ENCODE measurements at places on chromosomes 7 and 10. TPM values are rescaled to one million over a fixed set of nuclear protein-coding genes. Genes with fewer than 3 reads are reported as not detected.

GRCh38 chr7:15309872-15310271 is 251.9 kb downstream of the AGMO start:
- H3K4me3 ChIP-seq = no peak overlapping the region
- DNase-seq = no peak
- H3K27me3 ChIP-seq = no peaks in the 10 kb centered on the region
- H3K36me3 ChIP-seq = no peaks in the 10 kb centered on the region
- no peak overlapping the region for H3K27ac ChIP-seq

DNA sequence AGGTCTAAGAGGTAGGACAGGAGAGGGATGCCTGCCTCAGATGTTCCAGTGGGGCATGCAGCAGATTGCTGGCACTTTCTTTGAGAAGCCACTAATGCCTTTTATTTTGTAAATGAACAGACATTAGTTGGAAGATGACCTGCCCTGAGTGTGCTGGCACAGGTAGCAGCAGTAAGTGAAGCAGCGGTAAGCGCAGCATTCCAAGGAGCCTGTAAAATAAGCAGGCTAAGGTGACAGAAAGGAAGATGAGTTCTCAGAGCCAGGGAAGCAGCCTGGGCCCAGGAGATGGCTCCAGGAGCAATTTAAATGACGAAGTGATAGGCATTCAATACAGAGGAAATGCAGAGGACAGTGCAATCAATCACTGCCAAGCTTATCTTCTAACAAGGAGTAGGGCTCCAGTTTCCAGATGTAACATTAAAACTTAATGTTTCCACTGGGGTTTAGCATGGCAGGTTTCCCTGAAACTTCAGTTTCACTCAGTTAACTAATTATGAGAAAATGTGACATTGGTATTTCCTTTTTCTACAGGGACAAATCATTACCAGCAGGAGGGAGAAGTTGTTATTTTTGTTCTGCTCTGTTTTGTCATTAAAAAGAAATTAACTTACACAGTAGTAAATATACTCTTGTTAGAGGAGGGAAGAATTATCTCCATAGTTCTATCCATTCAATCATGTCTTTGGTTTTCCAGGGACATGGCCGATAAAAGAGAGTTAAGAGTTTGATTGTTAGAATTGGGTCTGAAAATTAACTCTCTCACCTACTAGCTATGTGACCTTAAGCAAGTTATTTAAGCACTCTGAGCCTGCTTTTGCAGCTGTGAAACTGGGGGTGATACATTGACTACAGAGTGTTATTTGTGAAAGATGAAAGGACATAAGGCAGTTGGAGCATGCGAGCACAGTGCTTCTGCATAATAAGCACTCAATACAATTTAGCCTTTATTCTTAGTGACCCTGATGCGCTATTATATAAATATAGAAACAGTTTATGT is 96.6 kb upstream of the PTN start:
- H3K27me3 ChIP-seq = no peaks in the 10 kb centered on the region
- no peaks in the 10 kb centered on the region for H3K4me1 ChIP-seq
- no peak for DNase-seq
- H3K27ac ChIP-seq = no peak overlapping the region

- no peaks in the 10 kb centered on the region for H3K27me3 ChIP-seq
- no peak overlapping the region for H3K4me3 ChIP-seq
- H3K27ac ChIP-seq = no peak overlapping the region
- 0 out of 2 replicates have a peak, but pooled peaks cover 3% of the 10 kb centered on the region for H3K4me1 ChIP-seq
- DNase-seq = no peak
Measured at GRCh38 chr7:134527979-134528371, 608 bp downstream of the AKR1B10 start.

GRCh38 chr10:130003166-130003565 is 39.1 kb upstream of the EBF3 start:
- H3K27ac ChIP-seq = no peak overlapping the region
- H3K36me3 ChIP-seq = no peaks in the 10 kb centered on the region
- DNase-seq = no peak
- H3K4me3 ChIP-seq = no peak overlapping the region
- H3K27me3 ChIP-seq = no peaks in the 10 kb centered on the region
- H3K4me1 ChIP-seq = no peaks in the 10 kb centered on the region

- no peaks in the 10 kb centered on the region for H3K27me3 ChIP-seq
- no peaks in the 10 kb centered on the region for H3K36me3 ChIP-seq
- H3K4me3 ChIP-seq = no peak overlapping the region
- no peak for DNase-seq
Measured at GRCh38 chr10:75477680-75478079, 46.3 kb downstream of the LRMDA start.

GRCh38 chr7:42372479-42372878 is 135.5 kb upstream of the GLI3 start:
- no peaks in the 10 kb centered on the region for H3K4me1 ChIP-seq
- no peak overlapping the region for H3K27ac ChIP-seq
- H3K36me3 ChIP-seq = no peaks in the 10 kb centered on the region
- no peak for DNase-seq
- H3K27me3 ChIP-seq = no peaks in the 10 kb centered on the region

DNA sequence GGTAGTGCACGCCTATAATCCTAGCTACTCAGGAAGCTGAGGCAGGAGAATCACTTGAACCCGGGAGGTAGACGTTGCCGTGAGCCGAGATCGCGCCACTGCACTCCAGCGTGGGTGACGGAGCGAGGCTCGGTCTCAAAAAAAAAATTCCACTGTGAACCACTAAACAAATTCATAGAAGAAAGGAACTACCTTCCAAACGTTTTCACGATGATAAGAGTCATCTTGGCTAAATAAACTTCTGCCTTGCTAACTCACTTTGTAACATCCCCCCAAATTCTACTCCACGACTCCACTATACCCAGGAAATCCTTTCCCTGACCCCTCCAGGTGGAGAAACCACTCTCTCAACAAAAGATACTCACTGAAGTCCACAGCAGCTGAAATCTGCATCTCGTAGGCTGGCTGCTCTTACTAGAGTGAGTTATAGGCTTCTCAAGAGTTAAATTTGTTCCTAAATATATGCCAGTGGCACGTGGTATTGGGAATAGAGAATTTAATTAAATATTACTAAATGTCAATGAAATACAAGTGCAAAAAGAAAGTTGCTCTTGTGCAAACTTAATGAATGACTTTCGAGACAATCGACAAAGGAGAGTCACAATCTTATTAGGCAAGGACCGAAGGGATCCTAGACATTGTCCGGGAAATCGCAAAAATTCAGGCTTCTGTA is 1.6 kb upstream of the GTF2I start:
- no peaks in the 10 kb centered on the region for H3K36me3 ChIP-seq
- peak overlapping the region; percentile 78 for H3K4me3 ChIP-seq
- H3K27me3 ChIP-seq = no peaks in the 10 kb centered on the region
- H3K4me1 ChIP-seq = peaks cover 29% of the 10 kb centered on the region
- DNase-seq = no peak
- peak overlapping the region; percentile 82 for H3K27ac ChIP-seq

GRCh38 chr10:116602648-116603400 is 12.1 kb downstream of the PNLIPRP1 start:
- H3K27ac ChIP-seq = no peak overlapping the region
- no peaks in the 10 kb centered on the region for H3K4me1 ChIP-seq
- no peak overlapping the region for H3K4me3 ChIP-seq
- DNase-seq = no peak
- no peaks in the 10 kb centered on the region for H3K27me3 ChIP-seq

- no peaks in the 10 kb centered on the region for H3K36me3 ChIP-seq
- H3K4me3 ChIP-seq = no peak overlapping the region
- no peaks in the 10 kb centered on the region for H3K27me3 ChIP-seq
- peak; percentile 52 for DNase-seq
- H3K4me1 ChIP-seq = peaks cover 50% of the 10 kb centered on the region
- peak overlapping the region; percentile 72 for H3K27ac ChIP-seq
Measured at GRCh38 chr10:32166365-32166764, 110.1 kb upstream of the KIF5B start.

DNA sequence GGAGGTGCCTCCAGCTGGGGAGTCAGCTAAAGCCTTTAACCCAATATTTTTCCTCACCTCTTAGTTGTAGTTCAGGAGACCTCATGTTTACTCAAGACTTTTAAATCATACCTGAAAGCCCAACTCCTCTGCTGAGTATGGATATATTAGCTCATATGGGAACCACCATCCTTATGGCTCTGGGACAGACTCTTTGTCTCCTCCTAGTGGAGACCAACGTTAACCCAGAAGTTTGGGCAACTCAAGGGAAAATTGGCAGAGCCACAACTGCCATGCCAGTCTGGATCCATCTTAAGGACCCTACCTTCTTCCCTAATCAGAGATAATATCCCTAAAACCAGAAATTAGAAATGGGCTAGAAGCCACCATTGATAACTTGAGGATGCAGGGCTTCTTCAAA is 80.8 kb downstream of the TMEM106B start:
- H3K36me3 ChIP-seq = no peaks in the 10 kb centered on the region
- H3K4me1 ChIP-seq = no peaks in the 10 kb centered on the region
- H3K27me3 ChIP-seq = no peaks in the 10 kb centered on the region
- H3K4me3 ChIP-seq = no peak overlapping the region
- peak; percentile 26 for DNase-seq

DNA sequence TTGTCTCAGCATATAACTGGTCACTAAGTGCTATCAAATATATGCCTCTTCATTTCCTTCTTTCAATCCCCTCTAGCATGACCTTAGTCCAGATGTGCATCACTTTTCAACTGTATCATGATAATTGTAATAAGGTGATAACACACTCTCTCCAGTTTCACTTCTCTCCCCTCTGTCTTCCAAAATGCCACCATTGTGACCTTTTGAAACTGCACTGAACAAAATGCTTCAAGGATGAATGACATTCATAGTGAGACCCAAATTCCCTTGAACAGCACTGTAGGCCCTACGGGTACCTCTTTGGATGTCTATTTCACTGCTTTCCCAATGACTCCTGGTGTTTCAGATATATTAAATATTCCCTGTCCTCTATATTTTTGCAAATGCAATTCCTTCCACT is 224.8 kb downstream of the DNAJB9 start:
- H3K36me3 ChIP-seq = no peaks in the 10 kb centered on the region
- no peaks in the 10 kb centered on the region for H3K27me3 ChIP-seq
- DNase-seq = no peak
- no peaks in the 10 kb centered on the region for H3K4me1 ChIP-seq
- H3K27ac ChIP-seq = no peak overlapping the region

GRCh38 chr10:59839576-59839975 is 66.8 kb downstream of the CCDC6 start:
- no peak overlapping the region for H3K27ac ChIP-seq
- DNase-seq = no peak
- no peaks in the 10 kb centered on the region for H3K27me3 ChIP-seq
- H3K36me3 ChIP-seq = no peaks in the 10 kb centered on the region
- no peaks in the 10 kb centered on the region for H3K4me1 ChIP-seq

DNA sequence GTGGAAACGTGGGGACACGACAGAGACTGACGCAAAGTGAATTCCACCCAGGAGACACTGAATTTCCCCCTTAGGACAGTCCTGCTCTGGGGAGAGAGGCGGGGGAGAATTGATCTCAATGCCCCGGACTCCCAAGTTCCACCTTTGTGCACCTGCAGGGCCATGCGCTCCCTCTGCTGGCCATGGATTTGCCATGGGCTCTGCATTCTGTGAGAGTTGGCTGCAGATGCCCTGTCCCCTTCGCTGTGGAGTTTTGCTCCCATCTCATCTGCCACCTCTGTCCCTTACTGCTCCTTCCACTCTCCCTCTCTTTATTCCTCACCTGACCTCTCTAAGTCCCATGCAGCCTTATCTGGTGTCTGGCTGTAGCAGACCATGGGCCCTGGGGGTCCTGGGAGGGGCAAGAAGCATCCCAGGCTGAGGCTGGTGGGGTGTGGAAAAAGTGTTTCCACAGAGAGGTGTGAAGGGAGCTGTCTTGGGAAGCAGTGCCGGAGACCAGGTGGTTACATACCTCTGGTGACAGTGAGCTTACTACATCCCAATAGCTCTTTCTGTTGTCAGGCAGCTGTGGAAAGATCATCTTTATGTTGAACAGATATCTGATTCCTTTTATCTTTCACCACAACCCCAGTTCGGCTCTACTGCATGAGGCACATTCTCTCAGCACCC is 14.3 kb downstream of the GHRHR start:
- no peaks in the 10 kb centered on the region for H3K4me1 ChIP-seq
- peak; percentile 76 for DNase-seq
- H3K27me3 ChIP-seq = peaks cover 2% of the 10 kb centered on the region
- H3K36me3 ChIP-seq = no peaks in the 10 kb centered on the region
- H3K4me3 ChIP-seq = no peak overlapping the region
- H3K27ac ChIP-seq = no peak overlapping the region

- no peaks in the 10 kb centered on the region for H3K4me1 ChIP-seq
- no peaks in the 10 kb centered on the region for H3K36me3 ChIP-seq
- no peak overlapping the region for H3K27ac ChIP-seq
Measured at GRCh38 chr7:133551466-133551865, 298.6 kb downstream of the EXOC4 start.

- no peak overlapping the region for H3K4me3 ChIP-seq
- H3K27me3 ChIP-seq = no peaks in the 10 kb centered on the region
- no peaks in the 10 kb centered on the region for H3K4me1 ChIP-seq
- H3K36me3 ChIP-seq = no peaks in the 10 kb centered on the region
- no peak overlapping the region for H3K27ac ChIP-seq
- DNase-seq = no peak
Measured at GRCh38 chr10:124022066-124022465, 71.3 kb downstream of the CHST15 start.

DNA sequence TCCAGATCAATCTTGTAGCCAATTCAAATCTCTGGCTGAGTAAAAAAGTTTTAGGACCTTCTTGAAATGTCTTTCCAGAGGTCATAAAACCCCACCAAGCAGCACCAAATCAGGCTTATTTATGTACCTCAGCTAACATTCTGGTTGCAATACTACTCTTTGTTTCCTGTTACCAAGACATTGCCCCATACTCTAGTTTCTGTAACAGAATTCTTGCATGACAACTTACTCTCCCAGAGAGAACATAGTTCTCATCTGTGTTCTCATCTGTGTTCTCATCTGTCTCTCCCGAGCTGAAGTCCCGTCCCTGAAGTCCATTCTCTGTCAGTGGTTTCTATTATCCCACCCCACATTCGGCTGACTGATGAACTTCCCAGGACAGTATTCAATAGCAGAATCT is 1285.1 kb downstream of the XPNPEP1 start:
- DNase-seq = no peak
- H3K27ac ChIP-seq = no peak overlapping the region
- no peaks in the 10 kb centered on the region for H3K4me1 ChIP-seq
- H3K27me3 ChIP-seq = no peaks in the 10 kb centered on the region

DNA sequence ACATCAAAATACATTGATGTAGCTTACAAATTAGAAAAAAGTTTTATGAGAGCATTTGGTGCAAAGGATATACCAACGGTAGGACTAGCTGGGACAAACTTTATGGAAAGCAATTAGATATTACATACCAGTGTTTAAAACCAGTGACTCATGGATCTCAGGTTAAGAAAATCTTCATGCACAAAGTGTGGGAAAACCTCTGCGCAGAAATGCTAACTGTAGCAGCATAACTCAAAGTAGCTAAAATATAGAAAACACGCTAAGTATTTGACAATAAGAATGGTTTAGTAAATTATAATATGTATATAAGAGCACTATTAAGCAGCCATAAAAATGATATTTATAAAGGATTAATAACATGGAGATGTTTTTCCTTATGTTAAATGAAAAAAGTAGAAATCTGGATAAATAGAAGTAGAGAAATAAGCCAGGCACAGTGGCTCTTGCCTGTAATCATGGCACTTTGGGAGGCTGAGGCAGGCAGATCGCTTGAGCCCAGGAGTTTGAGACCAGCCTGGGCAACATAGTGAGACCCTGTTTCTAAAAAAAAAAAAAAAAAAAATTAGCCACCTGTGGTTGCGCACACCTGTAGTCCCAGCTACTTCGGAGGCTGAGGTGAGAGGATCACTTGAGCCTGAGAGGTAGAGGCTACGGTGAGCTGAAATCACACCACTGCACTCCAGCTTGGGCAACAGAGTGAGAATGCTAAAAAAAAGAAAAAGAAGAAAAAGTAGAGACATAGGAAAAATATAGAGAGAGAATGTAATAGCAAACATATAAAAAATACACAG is 37.2 kb downstream of the TBXAS1 start:
- H3K27ac ChIP-seq = no peak overlapping the region
- DNase-seq = no peak
- no peaks in the 10 kb centered on the region for H3K36me3 ChIP-seq
- no peaks in the 10 kb centered on the region for H3K4me1 ChIP-seq

Gene DPYSL4
- 0.12 TPM for total RNA-seq

Gene SLC16A12
- not detected for total RNA-seq

Gene PTPRN2
- 1.4 TPM for total RNA-seq

All from Caco-2 (cell line).